ENCODE measurements at places on chromosomes 12 and 14. TPM values are rescaled to one million over a fixed set of nuclear protein-coding genes. Genes with fewer than 3 reads are reported as not detected.

SMAGP gene
- 82.1 TPM for polyA plus RNA-seq

PLEKHD1 gene
- polyA plus RNA-seq, result 0.11 TPM

FKBP3 gene
- 63.6 TPM for polyA plus RNA-seq

SERPINA3 gene
- not detected for polyA plus RNA-seq

RNFT2 gene
- 3.3 TPM for polyA plus RNA-seq

CEBPE gene
- polyA plus RNA-seq, result not detected

MTA1 gene
- polyA plus RNA-seq, result 3.7 TPM

BATF gene
- 21.9 TPM for polyA plus RNA-seq

CLEC4C gene
- 1.3 TPM for polyA plus RNA-seq

OR4K5 gene
- polyA plus RNA-seq, result not detected

SSTR1 gene
- not detected for polyA plus RNA-seq

TAS2R30 gene
- polyA plus RNA-seq, result 0.13 TPM

MMP19 gene
- not detected for polyA plus RNA-seq

LRP1-AS gene
- not detected for polyA plus RNA-seq

NOVA1 gene
- polyA plus RNA-seq, result not detected

TMTC1 gene
- polyA plus RNA-seq, result not detected

CMA1 gene
- not detected for polyA plus RNA-seq

OR4M1 gene
- not detected for polyA plus RNA-seq

IRAK3 gene
- not detected for polyA plus RNA-seq

IAPP gene
- not detected for polyA plus RNA-seq

PTPRO gene
- polyA plus RNA-seq, result 9.4 TPM

SERPINA12 gene
- polyA plus RNA-seq, result not detected

BCL11B gene
- 0.38 TPM for polyA plus RNA-seq

MUCL1 gene
- not detected for polyA plus RNA-seq

ACRBP gene
- polyA plus RNA-seq, result 5.8 TPM

SVOP gene
- polyA plus RNA-seq, result not detected

RAD51AP1 gene
- polyA plus RNA-seq, result 8.0 TPM

SLC25A47 gene
- polyA plus RNA-seq, result not detected

ANKS1B gene
- polyA plus RNA-seq, result not detected

CISTR gene
- polyA plus RNA-seq, result not detected

KRT81 gene
- not detected for polyA plus RNA-seq

ENDOU gene
- not detected for polyA plus RNA-seq

SLC5A8 gene
- polyA plus RNA-seq, result not detected

LIN7A gene
- not detected for polyA plus RNA-seq

BMAL2 gene
- polyA plus RNA-seq, result 2.1 TPM

OR6C2 gene
- not detected for polyA plus RNA-seq

OVCH1 gene
- not detected for polyA plus RNA-seq

KLRB1 gene
- polyA plus RNA-seq, result 5.7 TPM

TAC3 gene
- polyA plus RNA-seq, result not detected

ACSS3 gene
- not detected for polyA plus RNA-seq

RITA1 gene
- 24.1 TPM for polyA plus RNA-seq

NEUROD4 gene
- not detected for polyA plus RNA-seq

VDR gene
- polyA plus RNA-seq, result 0.61 TPM

KCNH3 gene
- 0.15 TPM for polyA plus RNA-seq

KRT5 gene
- not detected for polyA plus RNA-seq

LTBP2 gene
- polyA plus RNA-seq, result 0.03 TPM

AVPR1A gene
- polyA plus RNA-seq, result not detected

RERGL gene
- polyA plus RNA-seq, result not detected

REP15 gene
- not detected for polyA plus RNA-seq

KRT86 gene
- polyA plus RNA-seq, result not detected

TRIP11 gene
- polyA plus RNA-seq, result 74.3 TPM

STAT2 gene
- polyA plus RNA-seq, result 87.7 TPM

DIABLO gene
- 51.0 TPM for polyA plus RNA-seq

CIROP gene
- polyA plus RNA-seq, result not detected

DNAJC22 gene
- polyA plus RNA-seq, result not detected

KRT7 gene
- not detected for polyA plus RNA-seq

PLEKHG7 gene
- polyA plus RNA-seq, result 12.0 TPM

All from IgD-negative memory B cell (primary cell).